Activated naive CD8-positive, alpha-beta T cell treated with anti-CD3 and anti-CD28 coated beads, Interleukin-2, amount 10 ng/mL, durations not matched to agents 7 days and 5 days (primary cell): ENCODE measurements at places on chromosomes 6 and 20.

- no peak for DNase-seq
- peaks cover under 1% of the 10 kb centered on the region for H3K4me1 ChIP-seq
- no peak overlapping the region for H3K4me3 ChIP-seq
- H3K27ac ChIP-seq: no peak overlapping the region
These were observed 149.9 kb upstream of the UST start for GRCh38 chr6:148596891-148597455.

DNA sequence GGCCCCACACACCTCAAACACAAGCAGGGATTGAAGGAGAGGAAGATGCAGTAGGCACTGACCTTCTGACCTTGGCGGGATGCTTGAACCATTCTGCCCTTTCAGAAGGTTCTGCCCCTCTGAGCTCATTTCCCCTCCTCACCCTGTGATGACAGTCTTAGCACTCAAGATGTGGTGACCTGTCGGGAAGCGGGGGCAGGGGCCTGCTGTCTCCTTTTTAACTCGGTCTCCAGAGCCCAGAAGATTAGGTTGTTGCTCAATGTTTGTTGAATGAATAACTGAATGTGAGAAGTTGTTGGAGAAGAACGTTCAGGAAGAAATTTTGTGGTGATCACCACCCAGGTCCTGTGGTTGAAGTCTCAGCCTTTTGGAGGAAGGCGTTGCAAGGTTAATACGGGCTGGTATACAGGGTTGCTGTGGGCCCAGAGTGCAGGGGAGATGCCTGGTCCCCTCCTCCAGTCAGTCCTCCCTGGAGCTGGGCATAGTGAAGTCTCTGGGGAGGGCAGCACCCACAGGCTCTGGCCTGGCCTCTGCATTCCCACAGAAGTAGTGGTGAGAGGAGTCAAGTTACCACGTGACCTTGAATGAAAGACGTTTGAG, 49.7 kb upstream of the FUCA2 start:
- no peak for DNase-seq
- H3K36me3 ChIP-seq: peaks cover 4% of the 10 kb centered on the region
- H3K4me3 ChIP-seq: no peak overlapping the region
- H3K4me1 ChIP-seq: peaks cover 4% of the 10 kb centered on the region
- H3K27ac ChIP-seq: no peak overlapping the region
- H3K27me3 ChIP-seq: no peaks in the 10 kb centered on the region

DNA sequence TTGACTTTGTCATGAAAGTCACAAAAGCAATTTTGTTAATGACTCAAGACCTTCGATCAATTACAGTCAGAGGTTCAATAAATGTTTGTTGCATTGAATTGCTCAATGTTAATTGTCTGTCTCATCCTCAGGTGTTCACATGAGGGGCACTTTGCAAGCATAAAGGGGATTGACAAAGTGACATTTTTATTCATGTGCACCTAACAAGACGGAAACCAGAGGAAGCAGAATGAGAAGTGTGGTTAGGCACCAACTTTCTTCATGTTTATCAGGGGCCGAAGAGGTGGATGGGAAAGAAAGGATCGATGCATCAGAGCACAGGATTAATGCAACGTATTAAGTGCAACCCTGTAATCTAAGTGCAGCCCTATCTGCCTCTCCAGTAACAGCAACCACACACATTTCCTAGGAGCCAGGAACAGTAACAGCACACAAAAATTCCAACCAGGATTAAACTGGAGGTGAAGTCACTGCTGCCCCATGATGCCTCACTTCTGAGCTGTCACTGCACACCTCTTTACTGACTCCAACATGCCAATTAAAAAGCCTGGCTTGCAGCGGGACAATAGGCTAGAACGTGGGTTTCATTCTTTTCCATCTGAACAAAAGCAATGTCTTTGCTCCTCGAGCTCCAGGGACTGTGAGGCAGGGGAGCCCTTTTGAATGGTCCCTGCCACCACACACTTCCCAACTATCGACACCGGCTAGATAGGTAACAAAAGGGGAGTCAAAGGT, 262.7 kb downstream of the CD83 start:
- no peak overlapping the region for H3K27ac ChIP-seq
- peaks cover 6% of the 10 kb centered on the region for H3K36me3 ChIP-seq
- peaks cover 32% of the 10 kb centered on the region for H3K4me1 ChIP-seq
- peaks cover 2% of the 10 kb centered on the region for H3K27me3 ChIP-seq

DNA sequence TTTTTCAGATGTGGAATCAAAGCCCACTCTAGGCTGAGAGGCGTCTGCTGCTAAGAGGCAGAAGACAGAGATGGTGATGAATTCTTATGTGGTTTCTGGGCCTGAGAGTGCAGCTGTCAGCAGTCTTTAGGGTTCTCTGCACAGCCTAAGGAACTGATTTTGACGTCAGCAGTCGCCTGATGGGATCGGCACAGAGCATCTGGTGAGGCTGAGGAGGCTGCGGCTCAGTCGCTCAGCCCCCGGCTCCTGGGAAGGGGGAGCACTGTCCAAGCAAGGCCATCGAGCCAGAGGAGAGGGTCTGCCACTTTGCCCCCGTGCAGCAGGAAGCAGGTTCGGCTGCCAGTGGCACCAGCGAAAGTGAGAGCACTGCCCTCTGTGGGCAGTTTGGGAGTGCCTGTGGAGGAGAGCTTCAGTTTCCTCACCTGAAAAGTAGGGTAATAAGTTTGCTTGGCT, 92.5 kb downstream of the TCP11 start:
- no peak overlapping the region for H3K4me3 ChIP-seq
- no peaks in the 10 kb centered on the region for H3K36me3 ChIP-seq
- H3K4me1 ChIP-seq: peaks cover 16% of the 10 kb centered on the region

- H3K27ac ChIP-seq: no peak within 1 kb of the TSS
- H3K4me1 ChIP-seq: no peaks in the 10 kb centered on the region
- no peaks in the 10 kb centered on the region for H3K27me3 ChIP-seq
- DNase-seq: no peak
- no peak within 1 kb of the TSS for H3K4me3 ChIP-seq
These were observed at the start of gene VIP for GRCh38 chr6:152750694-152751093. VIP (plus strand) TSS chr6:152750797; CDS start chr6:152752178, 1,381 bp downstream.

DNA sequence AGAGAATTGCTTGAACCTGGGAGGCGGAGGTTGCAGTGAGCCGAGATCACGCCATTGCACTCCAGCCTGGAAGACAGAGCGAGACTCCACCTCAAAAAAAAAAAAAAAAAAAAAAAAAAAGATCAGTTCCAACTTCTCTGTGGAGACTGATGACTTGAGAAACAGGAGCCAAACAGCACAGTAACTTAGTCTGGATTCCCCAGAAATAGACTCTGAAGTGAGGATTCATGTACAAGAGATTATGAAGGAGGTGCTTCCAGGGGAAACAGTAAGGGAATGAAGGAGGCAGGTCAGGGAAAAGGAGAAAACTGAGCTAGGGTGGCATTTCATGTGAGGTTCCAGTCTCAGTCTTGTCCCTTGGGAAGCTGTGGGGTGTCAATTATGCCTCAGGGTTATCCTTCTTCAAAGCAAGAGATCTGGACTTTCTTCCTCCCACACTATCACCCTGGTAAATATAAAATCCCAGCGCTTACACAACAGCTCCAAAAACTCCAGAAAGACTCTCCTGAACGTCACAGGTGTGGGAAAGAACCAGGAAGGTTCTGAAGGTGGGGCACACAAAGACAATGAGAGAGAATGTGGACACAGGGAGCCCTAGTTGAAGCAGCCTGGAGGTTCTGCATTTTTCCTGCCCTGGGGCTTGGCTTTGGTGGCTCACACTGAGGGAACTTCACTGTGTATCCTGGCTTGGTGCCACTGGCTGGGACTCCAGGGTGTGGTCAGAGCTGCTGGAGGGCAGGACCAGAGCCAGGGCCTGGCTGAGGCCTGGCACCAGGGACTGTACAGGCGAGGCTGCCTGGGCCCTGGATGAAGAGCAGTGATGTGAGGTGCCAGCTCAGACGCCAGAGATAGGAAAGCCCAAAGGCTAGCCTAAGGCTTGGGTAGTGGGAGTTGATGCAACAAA, 46.8 kb downstream of the PCNA start:
- no peak for DNase-seq
- H3K4me3 ChIP-seq: no peak overlapping the region
- H3K36me3 ChIP-seq: no peaks in the 10 kb centered on the region
- H3K27ac ChIP-seq: no peak overlapping the region

DNA sequence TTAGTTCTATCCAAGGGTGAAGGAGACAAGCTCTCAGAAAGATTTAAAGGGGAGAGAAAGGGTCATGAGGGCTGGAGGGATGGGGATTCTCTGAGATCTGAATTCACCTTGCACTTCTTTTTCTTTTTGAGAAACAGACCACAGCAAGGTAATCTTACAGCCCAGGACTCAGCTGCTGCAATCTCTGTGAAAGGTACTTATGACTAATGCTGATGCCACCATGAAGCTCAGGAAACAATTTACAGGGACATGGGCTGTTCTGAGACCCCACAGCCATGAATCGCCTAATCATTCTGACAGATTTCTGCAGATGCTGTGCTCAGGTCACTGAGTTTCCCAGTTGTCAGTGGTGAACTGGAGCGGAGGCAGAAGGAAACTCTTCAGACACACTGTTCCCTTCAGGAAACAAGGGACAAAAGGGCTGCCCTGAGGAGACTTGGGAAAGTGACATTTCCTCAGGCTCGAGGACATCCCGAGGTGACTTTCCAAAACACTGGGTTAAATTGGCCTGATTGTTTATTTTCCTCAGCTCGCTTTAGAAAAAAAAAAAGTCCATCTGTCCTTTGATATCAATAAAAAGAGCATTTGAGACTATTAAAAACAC, 103.8 kb upstream of the PLCB4 start:
- no peak for DNase-seq
- no peaks in the 10 kb centered on the region for H3K36me3 ChIP-seq
- H3K4me3 ChIP-seq: no peak overlapping the region
- no peaks in the 10 kb centered on the region for H3K4me1 ChIP-seq

DNA sequence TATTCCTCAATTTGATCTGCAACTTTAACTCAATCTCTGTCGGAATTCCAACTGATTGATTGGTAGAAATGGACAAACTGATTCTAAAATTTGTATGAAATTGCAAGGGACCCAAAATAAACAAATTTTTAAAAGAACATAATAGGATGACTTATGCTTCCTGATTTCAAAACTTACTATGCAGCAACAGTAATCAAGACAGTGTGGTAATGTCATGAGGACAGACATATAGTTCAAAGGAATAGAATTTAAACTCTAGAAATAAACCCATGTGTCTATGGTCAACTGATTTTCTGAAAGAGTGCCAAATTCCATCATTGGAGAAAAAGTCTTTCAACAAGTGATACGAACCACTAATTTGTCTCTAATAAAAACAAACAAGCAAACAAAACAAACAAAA, 1320.1 kb upstream of the GJE1 start:
- peaks cover 7% of the 10 kb centered on the region for H3K27me3 ChIP-seq
- peaks cover 4% of the 10 kb centered on the region for H3K4me1 ChIP-seq
- no peaks in the 10 kb centered on the region for H3K36me3 ChIP-seq

DNA sequence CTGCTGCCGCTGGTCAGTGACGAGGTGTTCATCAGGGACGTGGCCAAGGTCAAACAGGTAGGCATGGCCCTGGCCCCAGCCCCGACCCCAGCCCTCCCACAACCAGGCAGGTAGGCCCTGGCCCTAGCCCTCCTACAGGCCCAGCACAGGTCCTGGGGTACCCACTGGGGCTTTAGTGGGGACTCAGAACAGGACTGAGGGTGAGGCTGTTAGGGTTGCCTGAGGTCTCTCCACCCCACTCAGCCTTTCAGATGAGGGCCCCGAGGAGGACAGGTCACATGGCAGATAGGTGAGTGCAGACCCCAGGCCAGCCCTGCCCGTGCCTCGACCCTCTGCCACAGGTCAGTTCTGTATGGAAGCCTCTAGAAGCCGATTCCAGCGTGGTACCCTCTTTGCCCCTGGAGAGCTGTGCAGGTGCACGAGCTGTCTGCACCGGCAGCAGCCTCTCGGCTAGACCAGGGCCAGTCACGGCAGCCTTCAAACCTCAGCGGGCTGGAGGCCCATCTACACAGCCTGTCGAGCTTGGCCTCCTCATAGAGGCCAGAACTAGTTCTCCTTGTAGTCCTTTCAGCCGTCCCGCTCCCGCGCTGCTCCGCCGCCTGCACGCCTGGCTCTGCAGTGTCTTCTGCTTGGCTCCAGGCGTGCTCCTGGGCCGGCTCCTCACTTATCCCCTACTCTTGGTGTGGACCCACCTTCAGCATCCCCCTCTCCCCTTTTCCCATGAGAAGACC, 35.5 kb downstream of the PYGB start:
- peak overlapping the region; percentile 63 for H3K27ac ChIP-seq
- peak; percentile 21 for DNase-seq
- H3K36me3 ChIP-seq: peaks cover 4% of the 10 kb centered on the region

GRCh38 chr6:155708100-155708499, 252.5 kb upstream of the NOX3 start:
- no peaks in the 10 kb centered on the region for H3K36me3 ChIP-seq
- no peak overlapping the region for H3K27ac ChIP-seq
- peaks cover 3% of the 10 kb centered on the region for H3K27me3 ChIP-seq
- H3K4me3 ChIP-seq: no peak overlapping the region

DNA sequence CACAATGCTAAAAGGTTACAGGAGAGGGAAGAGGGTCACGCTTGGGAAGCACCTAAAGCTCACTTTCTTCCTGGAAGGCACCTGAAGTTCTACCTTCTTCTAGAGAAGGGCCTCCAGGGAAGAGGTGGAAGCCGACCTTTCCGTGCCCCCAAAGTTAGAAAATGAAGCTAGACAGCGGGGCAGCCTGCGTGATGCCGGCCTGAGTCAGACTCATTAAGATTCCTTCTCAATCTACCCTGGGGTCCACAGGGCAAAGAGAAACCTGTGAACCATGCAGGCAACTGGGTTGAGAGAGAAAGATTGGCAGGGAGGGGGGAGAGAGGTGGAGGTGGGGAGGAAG, 54.8 kb upstream of the CCDC167 start:
- H3K27ac ChIP-seq: no peak overlapping the region
- DNase-seq: no peak
- H3K36me3 ChIP-seq: no peaks in the 10 kb centered on the region
- peaks cover 15% of the 10 kb centered on the region for H3K4me1 ChIP-seq
- H3K27me3 ChIP-seq: peaks cover under 1% of the 10 kb centered on the region

DNA sequence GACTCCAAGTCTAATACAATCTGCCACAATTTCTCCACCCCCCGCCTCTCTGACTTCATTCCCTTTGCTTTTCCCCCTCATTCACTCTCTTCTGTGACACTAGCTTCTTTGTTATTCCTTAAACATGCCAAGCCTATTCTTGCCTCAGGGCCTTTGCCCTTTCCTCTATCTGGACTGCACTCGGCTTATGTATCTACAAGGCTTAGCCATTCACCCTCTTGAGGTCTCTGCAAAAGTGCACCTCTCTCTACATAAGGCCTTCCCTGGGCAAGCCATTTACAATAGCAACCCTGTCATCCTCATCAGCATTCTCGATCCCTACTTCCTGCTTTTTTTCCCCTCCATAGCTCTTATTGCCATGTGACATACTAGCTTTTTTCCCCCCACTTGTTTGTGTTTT, 168.9 kb downstream of the PDSS2 start:
- no peak overlapping the region for H3K27ac ChIP-seq
- DNase-seq: no peak
- no peak overlapping the region for H3K4me3 ChIP-seq

DNA sequence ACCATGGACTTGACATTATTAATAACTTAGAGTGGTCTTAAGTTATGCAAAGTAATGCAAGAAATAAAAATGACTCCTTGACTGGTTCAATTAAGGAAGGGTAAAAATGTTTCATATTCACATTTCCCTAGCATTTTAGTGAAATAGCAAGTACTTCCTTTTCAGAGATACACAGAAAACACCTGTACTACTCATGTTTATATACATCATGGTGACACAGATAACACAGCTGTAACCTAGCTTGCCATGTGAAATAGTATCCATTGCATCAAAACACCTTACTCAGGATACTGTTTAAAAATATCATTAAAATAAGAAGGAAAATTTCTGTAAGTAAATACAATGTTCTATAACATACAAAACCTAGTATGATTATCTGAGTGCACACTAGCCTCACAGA, 102.4 kb downstream of the AHI1 start:
- DNase-seq: no peak
- no peak overlapping the region for H3K27ac ChIP-seq
- no peaks in the 10 kb centered on the region for H3K4me1 ChIP-seq
- no peak overlapping the region for H3K4me3 ChIP-seq
